ENCODE measurements at places on chromosomes 12 and 14. TPM values are rescaled to one million over a fixed set of nuclear protein-coding genes. Genes with fewer than 3 reads are reported as not detected.

DNA sequence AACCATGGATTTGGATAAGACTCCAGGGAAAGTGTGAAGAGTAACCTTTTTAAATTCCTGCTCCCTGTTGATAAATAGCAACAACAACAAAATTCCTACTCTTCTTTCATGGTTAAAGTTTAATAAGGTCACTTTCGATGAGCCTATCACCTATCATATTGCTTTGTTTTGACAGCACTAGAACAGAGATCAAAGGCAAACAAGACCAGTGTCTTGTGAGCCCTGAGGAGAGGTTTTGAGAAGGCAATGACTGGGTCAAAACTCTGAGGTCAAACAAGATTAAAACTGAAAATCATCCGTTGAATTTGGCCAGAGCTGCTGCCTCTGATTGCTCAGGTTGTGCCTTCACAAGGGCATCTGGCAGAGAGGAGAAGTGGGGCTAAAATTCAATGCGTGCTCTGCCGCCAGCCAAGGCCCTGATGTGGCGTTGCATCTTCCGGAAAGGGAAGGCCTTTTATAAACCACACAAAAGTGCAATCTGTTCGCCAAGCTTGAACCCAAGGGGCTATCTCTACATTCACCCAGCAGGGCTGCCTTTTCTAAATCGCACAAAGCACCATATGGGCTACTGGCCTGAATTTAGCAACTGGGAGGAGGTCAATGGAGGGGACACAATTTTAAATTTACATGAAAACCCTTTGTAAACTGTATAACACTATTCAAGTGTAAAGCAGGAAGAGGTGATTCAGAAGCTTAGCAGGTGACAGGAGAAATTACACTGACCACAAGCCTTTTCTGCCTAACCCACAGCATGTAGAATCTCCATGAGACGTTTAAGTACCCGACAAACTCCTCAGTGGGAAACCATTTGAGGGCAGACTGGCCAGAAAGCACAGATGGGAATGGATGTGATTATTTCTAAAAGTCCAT is 140.8 kb downstream of the DAD1 start:
- DNase-seq = no peak

KRT73 gene
- total RNA-seq = not detected

IAPP gene
- total RNA-seq = not detected

- DNase-seq = no peak
Measured at GRCh38 chr14:49886523-49886922, 6.4 kb upstream of the ARF6 start.

PLEKHA5 gene
- total RNA-seq = 27.7 TPM

GRCh38 chr14:43872752-43873655 is 634.1 kb downstream of the FSCB start:
- no peak for DNase-seq

KRT78 gene
- not detected for total RNA-seq

CMA1 gene
- not detected for total RNA-seq

GRCh38 chr12:94954029-94954685 is 49.3 kb downstream of the NDUFA12 start:
- no peak for DNase-seq

DNA sequence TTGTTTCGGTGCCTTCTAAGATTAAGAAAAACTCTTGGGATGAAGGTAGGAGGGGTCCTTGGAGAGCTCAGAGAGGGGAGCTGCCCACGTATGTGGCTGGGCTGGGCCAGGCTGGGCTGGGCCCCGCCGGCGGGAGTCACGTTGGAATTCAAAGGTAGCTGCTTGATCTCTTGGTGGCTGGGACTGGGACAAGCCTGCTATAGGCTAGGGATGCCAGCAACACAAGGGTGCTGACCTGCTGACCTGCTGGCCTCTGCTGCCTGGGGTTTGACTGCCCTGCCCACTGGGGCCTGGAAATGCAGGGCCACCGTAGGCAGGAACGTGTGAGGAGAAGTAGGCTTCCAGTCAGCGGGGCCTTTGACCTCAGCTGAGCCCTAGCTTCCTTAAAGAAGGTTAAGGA is 52.8 kb upstream of the GTF2A1 start:
- no peak for DNase-seq

GRCh38 chr14:29028973-29029582 is 262.5 kb downstream of the FOXG1 start:
- no peak for DNase-seq

DNA sequence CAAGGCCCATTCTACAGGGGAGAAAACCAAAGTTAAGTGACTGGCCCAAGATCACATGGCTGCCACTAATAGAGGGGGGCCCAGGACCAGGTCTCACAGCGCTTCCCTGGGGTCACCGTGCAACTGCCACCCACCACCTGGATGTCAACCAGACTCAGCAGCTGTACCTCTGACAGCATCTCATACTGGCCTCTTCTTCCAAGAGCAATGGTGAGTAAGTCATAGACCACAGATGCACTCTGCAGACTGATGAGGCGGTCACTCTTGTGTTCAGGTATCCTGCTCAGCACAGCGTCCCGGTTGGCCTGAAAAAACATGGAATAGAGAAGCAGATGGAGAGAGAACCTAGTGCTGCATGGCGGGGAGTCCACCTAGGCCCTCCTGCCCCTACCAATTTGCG is 139.9 kb downstream of the TTC7B start:
- no peak for DNase-seq

DNA sequence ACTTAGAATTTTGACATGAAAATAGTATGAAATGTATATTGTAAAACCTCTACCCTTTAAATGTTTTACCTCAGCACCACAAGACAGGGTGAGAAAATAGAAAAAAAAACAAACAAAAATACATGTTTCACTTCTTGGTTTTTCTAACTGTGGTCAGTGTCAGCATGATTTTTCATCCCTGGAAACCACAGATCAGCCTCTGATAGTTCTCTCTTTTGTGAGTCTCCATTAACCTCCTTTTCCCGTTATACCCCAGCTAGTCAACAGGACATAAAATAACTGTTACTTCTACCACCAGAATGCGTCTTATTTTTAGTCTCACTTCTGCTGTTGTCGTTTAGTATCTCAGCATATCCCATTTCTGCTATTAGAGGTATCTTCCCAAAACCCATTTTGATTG is 48.3 kb upstream of the KCNMB4 start:
- no peak for DNase-seq

DNA sequence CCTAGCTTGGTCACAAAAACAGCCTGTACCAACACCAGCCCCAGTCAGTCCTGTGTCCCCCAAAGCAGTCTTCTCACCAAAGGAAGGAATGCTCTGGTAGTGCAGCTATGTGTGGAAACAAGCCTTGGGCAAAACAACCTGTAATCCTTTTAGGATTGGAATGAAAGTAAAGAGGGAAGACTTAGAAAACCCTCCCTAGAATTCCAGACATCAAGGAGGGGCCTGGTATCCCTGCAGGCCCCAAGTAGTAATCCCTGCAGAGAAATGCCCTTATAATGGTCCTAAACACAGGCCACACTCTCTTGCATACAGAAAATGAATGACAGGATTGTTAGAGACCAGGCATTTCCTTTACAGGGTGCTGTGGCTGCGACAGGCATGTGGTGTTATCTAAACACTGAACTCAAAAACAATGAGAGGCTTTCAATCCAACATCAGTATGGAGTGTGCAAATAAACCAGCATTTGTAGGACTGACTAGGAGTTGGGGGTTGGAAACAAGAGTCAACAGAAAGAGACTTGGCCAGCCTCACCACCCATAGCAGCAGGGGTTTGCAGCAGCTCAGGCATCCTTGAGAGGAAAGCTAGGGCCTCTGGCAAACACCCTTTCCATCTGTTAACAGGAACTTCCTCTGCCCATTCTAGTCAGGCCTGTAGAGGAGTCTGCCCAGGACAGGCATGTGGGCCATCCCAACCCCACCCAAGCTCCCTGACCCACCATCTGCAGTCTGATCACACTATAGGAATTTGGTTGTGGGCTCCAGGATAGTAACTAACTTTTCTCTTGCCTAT is 59.1 kb downstream of the DCAF5 start:
- DNase-seq = no peak

IFNG-AS1 gene
- total RNA-seq = not detected

DNA sequence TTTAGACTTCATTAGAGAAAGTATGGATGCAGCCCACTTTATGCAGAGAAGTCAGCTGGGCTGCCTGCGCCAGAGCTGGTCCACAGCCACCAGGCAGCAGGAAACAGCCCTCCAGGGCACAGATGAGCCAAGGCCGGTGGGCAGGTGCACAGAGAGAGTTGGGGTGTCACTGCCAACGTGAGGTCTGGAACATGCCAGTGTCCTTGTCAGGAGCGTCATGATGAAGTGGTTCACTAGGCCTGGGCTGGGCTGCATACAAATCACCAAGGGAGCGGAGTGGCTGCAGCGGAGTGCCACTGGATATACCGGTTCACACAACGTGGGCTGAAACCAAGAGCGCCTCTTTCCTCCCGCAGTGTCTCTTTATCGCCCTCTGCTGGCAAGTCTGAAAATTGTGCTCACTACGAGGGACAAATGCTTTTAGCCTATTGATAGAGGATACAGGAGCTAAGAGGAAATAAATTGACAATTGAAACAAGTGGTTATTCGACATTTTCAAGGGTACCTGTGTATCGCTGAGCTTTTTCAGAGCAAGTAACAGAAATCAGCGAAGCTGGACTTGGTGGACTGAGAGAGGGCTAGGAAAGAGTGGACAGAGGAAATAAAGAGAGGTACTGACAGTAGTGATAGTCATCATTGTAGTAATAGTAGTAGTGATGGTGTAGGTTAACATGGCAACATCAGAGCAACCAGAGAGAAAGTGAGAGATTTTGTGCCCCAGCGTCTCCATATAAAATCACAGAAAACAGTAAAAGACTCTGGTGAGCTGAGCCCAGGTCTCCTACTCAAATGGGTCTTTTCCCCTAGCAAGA is 52.0 kb upstream of the ITPR2 start:
- peak; percentile 67 for DNase-seq

GRCh38 chr14:56125772-56126636 is 7.8 kb downstream of the PELI2 start:
- DNase-seq = no peak

DNA sequence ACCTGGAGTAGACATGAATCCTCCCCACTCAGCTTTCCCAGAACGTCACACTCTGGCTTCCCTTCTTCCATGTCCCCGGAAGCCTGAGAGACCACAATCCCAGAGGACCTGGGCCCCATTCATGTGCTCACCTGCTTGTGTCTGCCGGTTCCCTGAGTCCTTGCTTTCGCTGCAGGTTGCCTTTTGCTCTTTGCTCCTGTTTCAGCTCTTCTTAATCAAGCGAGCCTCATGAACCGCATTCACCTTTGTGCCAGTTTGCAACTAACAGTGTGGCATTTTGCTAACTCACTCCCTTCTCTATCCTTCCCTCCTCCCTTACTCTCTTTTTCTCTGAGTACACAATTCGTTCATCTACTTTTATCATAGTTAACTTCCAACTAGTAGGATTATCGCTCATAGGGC is 23.1 kb downstream of the ENTPD5 start:
- DNase-seq = no peak

DNA sequence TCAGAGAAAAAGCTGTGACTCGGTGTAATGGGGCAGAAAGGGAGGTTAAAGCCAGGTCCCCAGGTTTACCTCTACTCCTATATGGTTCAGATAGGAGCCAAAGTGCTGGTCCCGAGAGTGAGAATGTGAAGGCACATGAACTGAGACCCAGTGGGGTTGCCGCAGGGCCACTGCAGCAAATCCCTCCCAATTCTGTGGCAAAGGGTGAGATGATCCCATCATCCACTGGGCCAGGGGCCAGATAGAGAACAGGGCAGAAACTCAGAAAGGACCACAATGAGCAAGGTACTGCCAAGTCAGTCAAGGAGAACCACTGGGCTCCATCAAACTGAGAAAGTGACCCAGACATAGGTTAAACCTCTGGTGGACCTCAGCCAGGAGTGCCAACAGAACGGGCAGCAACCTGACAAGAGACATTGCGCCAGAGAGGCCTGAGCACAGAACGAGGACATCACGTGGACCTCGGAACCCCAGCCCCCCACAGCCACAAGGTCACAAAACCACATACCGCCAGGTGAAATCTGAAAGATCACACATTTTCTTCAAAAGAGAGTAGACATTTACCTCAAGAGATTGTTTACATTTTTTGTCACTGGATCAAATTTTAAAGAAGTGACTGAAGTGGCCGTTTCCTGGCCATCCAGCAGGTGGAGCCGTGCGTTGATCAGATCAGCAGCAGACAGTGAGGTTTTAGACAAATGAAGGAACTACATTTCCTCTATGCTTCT is 20.5 kb upstream of the ITPR2 start:
- no peak for DNase-seq

- DNase-seq = no peak
Measured at GRCh38 chr12:54193434-54193833, 4.6 kb upstream of the SMUG1 start.

INHBE gene
- not detected for total RNA-seq

CLEC14A gene
- total RNA-seq = 22.2 TPM

GRCh38 chr14:74941676-74942097 is 13.7 kb downstream of the PGF start:
- DNase-seq = peak; percentile 68

GRCh38 chr14:60965402-60965801 is 15.5 kb downstream of the TRMT5 start:
- DNase-seq = no peak

DNA sequence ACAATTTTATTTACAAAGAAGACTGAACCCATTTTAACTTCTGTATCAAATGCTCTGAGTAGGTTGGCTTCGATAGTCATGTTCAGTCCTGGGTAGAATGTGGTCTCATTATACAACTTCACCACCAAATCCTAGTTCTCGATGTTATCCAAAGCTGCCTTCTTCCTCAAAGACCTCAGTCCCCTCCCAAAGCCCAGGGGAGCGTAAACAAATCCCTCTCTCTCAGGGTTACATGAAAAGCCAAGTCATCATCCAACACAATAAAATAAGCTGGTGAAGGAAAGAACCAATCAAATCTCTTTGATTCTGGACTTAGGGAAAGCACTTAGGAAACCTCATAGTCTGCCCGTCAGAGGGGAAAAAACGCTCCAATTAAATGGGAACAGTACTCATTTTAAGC is 9.1 kb downstream of the PTCSC3 start:
- DNase-seq = no peak

DNA sequence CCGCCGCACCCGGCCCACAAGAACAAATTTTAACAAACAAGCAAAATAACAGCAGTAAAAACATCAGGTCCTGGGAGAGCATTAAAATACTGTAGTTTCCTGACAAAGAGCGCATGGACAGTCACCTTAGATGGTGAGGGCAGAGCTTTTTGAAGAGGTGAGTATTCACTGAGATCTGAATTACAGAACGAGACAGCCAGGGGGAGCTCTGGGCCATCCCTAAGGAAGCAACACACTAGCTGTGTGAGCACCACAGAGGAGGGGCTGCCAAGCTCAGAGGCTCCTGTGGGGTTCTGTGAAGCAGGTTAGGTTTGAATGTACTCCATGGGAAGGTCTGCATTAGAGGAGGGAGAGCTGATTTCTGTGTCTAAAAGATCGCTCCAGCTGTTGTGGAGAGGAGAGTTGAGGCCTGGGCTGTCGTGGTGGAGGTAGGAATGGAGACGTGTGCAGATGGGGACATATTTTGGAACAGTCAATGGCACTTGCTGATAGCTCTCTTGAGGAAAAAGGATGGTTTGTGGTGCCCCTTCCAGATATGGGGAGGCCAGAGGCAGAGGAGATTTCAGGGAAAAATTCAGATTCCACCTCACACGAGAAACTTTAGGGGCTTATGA is 72.9 kb downstream of the TRAFD1 start:
- DNase-seq = no peak

RNASE3 gene
- not detected for total RNA-seq

GRCh38 chr12:27226407-27226929 is 17.6 kb upstream of the STK38L start:
- DNase-seq = no peak
